ENCODE measurements at places on chromosomes 1 and 21.

- DNase-seq, result no peak
Observed at GRCh38 chr1:102852613-102853012, 255.7 kb downstream of the COL11A1 start.

DNA sequence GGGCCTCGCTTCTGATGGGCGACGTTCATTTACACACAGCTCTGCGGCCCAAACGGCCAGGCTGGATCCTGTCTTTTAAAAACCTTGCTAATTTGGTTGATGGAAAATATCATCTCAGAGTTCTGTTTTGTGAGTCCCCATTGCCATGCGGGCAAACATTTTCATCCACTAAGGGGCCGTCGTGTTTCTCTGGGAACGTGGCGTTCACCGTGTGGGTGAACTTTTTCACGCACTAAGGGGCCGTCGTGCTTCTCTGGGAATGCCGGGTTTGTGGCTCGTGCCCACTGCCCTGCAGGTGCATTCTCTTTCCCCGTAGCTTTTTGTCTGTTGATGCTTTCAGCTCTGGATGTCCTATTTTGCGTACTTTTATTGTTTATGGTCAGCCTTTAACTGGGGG, 6.8 kb downstream of the COL18A1 start:
- DNase-seq, result no peak

DNA sequence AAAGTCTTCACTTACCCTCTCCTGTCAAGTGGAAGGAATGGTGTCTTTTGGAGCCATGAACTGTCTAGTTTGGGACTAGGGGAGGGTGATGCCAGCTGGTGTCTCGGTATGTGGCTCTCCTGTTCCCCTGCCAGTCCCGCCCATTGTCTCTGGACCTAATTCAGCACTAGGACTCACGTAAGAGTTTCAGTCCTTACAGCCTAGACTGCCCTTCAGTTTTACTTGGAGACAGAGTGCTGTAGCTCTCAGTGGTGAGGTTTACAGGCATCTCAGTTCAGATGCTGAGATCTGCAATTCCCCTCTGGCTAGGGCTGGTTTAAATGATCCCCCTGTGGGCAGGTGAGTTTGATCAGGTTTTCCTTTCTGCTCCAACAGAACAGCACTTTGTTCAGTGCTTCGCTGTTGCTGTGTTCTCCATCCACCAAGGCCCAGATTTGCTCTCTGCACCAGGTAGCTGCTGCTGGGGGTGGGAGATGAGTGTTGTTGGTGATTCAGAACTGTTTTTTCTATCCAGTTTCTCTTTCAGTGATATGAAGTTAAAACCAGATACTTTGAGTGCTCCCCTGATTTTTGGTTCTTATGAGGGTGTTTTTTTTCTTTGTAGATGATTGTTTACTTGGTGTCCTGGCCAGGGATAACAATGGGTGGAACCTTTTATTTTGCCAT, 198.3 kb upstream of the RNPC3 start:
- no peak for DNase-seq

DNA sequence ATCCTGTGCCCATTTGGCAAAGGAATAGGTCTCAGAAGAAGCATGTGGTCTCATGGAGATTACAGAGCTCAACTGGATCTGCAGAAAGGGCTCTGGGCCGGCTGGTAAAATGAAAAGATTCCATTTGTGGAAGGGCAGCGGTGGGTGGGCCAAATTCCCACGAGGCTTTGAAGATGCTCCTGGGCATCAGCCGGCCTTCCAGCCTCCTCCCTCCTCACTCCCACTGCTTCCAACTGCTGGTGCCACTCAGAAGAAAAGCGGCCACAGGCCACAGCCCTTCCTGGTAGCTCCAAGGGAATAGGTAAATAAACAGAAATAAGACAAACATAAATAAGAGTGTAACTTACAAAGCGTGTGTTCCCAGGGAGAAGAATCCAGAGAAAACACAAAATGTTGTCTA, 136.3 kb upstream of the SLC44A3 start:
- DNase-seq, result no peak

DNA sequence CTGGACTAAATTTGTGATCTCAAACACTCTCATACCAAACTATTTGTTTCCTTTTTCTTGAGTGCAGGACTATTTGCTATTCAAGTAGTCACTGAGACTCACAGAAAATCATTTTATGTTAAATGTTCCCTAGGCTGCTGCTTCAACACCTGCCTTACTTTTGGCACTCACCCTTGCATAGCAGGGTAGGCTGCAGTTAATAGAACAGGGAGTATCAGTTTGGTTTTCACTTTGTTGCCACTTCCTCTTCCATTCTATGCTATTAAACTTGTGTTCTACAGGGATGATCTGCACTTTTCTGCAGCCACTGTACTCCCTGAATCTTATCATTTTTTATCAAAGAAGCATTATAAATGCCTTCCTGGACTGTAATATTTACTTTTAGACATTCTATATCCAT, 148.7 kb upstream of the PRMT6 start:
- no peak for DNase-seq

- no peak for DNase-seq
Observed at GRCh38 chr1:109372281-109372680, 25.4 kb downstream of the SORT1 start.

- peak; percentile 93 for DNase-seq
Observed at GRCh38 chr1:245751116-245751515, 596.3 kb downstream of the KIF26B start.

- DNase-seq, result no peak
Observed at GRCh38 chr1:89734442-89734841, 86.4 kb upstream of the LRRC8D start.

DNA sequence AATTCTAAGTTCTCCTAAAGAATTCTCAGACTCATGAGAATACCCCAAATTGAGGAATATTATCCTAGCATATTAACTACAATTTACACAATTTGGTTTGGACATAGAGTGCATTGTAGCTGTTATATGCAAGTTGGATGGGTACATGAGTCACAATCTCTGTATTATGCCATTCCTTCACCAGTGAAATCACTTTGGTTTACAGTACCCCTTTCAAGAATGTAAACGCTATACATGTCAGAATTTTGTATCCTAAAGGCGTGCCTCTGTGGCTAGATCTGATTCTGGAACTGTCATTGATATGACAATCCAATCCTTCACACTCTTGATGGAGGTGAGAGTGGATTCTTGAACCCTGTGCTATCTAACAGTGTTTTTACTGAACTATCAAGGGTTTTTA, 6.7 kb upstream of the IL10RB start:
- peak; percentile 53 for DNase-seq

DNA sequence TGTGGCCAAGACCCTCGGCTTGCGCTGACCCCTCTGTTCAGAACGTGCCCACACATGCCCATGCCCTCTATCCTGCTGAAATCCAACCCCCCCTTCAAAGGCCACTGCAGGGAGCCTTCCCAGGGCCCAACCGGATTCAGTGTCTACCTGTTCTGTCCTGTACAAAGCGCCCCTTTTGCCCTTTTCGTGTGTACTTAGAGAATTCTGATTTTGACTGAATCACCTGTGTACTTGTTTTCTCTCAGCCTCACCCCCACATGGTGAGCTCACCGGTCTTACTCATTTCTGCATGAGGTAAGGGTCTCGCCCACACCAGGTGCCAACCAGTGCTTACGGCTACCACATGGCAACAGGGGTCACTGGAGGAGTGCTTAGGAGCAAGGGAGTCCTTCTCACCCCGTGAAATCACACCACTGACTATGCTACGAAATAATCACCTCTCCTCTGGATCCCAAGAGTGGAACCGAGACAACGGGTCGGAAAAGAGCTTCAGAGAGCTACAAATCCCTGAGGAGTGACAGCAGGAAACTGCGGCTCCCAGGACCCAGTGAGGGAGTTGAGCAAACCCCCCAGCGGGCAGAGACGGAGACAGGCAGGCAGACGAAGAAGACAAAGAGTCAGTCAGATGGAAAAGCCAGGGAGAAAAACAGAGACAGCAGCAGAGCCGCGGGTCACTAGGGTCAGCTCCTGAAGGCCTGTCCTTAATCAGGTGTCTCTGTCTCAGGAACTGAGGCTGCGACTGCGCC, 2.1 kb upstream of the S100A2 start:
- DNase-seq, result peak; percentile 76

- DNase-seq, result peak; percentile 60
Observed at GRCh38 chr1:54952950-54953718, 27.3 kb upstream of the TMEM61 start.

DNA sequence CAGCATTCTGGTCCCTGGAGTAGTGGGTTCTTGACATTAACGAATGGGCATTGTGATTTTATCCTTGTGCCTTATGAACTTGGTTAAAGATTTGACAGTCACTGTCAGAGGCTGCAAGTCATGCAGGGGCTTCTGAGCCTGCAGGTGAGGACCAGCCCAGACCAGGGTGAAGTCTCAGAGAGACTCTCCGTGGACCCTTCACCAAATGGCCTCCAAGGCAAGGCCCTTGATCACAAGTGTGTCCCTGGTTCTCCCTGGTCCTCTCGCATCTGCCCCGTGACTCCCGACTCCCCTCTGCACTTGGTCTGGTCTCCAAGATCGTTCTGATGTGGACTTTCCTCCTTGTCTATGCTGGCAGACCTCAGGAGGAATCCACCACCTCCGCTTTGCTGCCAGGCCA, 476.5 kb upstream of the VAMP3 start:
- no peak for DNase-seq

- no peak for DNase-seq
Observed at GRCh38 chr1:160340866-160341265, 2.2 kb downstream of the COPA start.

DNA sequence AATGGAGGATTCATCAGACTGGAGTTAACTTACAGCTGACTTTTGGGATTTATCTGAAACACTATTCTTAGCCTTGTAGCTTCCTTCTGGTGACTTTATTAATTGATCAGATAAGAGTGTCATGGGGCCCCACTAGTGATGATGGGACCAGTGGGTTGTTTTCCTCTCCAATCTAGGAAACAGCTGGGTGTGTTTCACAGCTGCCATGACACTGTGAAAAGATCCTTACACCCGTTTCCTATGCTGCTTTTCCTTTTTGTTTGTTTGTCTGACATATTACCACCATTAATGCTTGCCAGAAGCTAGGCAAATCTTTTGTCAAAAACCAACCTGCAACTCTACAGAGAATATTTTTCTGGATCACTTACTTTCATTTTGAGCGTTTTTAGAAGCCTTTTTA, 86.2 kb downstream of the ZBTB18 start:
- DNase-seq, result no peak

DNA sequence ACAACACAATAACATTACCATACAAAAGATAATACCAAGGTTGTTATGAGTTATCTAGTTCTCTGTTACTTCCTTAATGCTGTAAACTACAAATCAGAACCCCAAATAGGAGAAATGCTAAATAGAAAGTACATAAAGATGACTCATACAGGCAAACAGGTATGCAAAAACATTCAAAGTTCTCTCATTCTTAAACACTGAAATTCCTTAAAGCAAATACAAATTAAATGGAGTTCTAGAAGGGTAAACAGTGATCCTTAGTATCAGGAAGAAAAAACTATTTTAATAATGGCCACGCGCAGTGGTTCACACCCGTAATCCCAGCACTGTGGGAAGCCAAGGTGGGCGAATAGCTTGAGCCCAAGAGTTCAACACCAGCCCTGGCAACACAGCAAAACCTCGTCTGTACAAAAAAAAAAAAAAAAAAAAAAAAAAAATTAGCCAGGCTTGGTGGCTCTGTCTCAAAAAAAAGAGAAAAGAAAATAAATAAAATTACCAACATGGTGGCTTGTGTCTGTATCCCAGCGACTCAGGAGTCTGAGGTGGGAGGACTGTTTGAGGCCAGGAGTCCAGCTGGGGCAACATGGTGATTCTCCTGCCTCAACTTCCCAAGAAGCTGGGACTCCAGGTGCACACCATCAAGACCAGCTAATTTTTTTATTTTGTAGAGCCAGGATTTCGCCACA, 17.5 kb downstream of the FBXO42 start:
- no peak for DNase-seq

GRCh38 chr1:1431845-1432273, 3.6 kb upstream of the VWA1 start:
- DNase-seq, result no peak

DNA sequence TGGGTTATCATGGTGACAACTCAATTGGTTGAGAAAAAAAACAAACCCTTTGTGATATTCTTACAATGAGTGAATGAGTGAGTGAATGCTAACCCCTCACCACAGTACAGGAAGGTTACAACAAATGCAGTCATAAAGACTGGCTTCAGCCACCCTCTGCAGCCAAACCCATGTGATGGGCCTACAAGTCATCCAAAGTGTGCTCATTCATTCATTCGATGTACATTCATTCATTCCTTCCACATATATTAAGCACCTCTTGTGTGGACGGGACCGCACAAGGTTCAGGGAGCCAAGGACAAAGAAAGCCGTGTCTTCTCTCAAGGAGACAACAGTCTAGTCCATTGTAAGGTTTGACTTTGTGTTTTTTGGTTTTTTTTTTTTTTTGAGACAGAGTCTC, 49.4 kb downstream of the WDR4 start:
- no peak for DNase-seq

- DNase-seq, result peak; percentile 68
Observed at GRCh38 chr1:168227620-168228019, 1.8 kb downstream of the SFT2D2 start.

GRCh38 chr1:81050390-81050789, 750.3 kb upstream of the ADGRL2 start:
- no peak for DNase-seq

- DNase-seq, result no peak
Observed at GRCh38 chr1:205204552-205204951, 7.0 kb downstream of the DSTYK start.

- DNase-seq, result no peak
Observed at GRCh38 chr1:91803847-91804545, 82.0 kb downstream of the TGFBR3 start.

DNA sequence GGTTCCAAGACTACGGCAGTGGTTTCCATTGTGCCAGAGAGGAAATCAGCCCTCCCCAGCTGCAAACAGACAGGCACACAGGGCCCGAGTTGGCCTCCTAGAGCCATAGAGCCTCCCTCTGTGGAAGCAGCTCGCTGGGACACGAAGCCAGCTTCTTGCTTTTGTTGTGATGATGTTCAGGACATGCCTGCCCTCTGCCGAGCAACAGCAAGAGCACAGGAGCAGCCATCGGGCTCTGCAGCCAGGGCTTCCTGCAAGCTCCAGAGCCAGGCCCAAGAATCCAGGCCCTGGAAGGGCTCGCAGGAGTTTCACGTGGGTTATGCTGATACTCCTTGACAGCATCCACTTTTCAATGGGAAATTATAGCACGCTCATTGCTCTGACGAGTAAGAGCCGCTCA, 18.5 kb downstream of the NPHP4 start:
- peak; percentile 25 for DNase-seq

DNA sequence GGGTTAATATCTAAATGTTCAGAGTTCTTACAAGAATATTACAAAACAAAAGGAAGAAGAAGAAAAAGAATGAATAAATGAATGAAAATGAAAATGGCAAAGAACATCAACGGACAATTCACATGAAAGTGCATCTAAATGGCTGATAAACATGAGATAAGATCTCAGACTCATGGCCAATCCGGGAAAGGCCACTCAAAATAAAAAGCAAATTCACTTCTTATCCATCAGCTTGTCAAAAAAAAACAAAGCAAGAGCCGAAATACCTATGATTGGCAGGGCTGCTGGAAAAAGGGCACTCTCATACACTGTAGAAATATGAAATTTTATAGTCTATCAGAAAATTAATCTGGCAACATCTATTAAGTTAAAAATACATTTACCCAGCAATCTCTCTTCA, 103.6 kb upstream of the EDEM3 start:
- no peak for DNase-seq

Data from fibroblast of lung (primary cell).